ENCODE measurements at places on chromosomes 16 and 17.
A peak's percentile ranks its signal among the peaks of the same experiment; 100 is the strongest.

DNA sequence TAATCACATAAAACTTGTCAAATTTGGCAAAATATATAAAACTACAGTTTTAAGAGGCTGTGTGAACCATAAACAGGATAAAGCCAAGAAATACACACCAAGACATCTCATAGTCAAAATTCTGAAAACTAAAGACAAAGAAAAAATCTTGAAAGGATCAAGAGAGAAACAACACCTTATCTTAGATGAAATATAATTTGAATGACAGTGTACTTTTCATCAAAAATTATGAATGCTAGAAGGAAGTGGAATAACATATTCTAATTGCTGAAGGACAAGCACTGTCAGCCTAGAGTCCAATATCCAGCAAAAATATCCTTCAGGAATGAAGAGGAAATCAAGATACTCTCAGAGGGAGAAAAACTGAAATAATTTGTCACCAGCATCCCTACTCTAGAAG, 37.2 kb downstream of the PIK3R5 start:
- no peak for DNase-seq

DNA sequence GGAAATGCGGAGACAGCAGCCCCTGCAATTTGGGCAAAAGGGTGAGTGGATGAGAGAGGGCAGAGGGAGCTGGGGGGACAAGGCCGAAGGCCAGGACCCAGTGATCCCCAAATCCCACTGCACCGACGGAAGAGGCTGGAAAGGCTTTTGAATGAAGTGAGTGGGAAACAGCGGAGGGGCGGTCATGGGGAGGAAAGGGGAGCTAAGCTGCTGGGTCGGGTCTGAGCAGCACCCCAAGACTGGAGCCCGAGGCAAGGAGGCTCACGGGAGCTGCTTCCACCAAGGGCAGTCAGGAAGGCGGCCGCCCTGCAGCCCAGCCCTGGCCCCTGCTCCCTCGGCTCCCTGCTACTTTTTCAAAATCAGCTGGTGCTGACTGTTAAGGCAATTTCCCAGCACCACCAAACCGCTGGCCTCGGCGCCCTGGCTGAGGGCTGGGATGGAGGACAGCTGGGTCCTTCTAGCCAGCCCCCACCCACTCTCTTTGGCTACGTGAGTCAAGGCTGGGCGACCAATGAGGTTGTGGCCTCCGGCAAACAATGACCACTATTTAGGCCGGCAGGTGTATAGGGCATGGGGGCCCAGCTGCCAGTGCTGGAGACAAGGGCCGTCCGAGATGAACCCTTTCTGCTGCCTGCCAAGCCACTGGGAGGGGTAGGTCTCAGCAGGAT, 507 bp downstream of the SERPINF1 start:
- no peak for DNase-seq

DNA sequence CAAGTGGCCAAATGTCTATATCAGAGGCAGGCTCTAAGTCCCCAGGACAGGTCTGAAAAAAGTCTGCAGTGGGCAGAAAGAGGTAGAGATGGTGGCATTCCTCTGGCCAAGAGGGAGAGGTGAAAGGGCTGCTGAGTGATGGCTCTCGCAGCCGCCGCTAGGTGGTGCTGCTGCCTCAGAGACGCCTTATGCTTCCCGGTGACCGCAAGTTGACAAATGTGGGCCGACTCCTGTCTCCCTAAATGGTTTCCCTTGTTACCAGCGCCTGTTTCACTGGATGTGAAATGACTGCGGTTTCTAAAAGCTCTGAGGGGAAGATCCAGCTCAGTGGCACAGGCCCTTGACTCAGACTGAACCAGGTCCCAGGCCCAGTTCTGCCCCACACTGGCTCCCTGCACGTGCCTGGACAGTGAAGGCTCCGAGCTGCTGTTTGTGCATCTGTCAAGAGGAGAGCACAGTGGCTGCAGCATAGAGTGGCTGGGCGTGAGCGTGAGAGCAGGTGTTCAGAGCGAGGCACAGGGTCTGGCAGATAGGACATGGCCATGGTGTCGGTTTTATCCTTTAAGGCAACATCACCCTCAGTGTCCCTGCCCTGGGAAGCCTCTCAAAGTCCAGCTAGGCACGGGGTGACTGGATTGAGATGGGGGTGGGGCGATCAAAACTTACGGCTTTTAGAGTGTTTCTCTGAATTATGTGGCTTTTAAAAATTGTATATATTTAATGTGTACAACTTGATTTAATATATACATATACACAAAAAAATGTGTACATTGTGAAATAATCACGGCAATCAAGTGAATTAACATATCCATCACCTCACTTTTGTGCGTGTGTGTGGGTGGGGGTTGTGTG, 19.9 kb downstream of the CLEC16A start:
- peak; percentile 83 for DNase-seq

DNA sequence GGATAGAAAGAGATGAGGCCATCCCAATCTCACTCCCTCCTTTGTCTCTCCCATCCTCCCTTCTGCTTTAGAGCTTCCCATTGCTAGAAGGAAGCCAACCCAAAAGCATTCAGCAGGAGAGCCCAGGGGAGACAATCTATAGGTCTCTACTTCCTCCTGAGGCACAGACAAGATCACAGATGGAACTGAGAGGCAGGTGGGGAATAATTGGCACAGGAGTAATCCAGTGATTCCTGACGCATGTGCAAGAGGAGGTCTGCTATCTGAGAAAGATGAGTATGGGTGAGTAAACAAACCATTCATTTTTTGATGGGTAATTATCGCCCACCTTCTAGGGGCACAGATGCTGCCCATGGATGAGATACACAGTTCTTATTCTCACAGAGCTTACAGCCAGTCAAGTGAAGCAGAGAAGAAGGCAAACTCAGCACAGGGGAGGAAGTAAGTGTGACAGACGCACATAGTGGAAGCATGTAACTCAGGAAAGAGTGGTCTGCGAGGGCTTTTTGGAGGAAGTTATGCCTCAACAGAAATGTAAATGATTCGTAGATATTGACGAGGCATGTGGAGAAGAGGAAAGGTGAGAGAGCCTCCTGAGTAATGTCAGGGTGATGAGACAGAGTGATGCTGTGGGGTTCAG, 88.9 kb upstream of the HLF start:
- DNase-seq: no peak

DNA sequence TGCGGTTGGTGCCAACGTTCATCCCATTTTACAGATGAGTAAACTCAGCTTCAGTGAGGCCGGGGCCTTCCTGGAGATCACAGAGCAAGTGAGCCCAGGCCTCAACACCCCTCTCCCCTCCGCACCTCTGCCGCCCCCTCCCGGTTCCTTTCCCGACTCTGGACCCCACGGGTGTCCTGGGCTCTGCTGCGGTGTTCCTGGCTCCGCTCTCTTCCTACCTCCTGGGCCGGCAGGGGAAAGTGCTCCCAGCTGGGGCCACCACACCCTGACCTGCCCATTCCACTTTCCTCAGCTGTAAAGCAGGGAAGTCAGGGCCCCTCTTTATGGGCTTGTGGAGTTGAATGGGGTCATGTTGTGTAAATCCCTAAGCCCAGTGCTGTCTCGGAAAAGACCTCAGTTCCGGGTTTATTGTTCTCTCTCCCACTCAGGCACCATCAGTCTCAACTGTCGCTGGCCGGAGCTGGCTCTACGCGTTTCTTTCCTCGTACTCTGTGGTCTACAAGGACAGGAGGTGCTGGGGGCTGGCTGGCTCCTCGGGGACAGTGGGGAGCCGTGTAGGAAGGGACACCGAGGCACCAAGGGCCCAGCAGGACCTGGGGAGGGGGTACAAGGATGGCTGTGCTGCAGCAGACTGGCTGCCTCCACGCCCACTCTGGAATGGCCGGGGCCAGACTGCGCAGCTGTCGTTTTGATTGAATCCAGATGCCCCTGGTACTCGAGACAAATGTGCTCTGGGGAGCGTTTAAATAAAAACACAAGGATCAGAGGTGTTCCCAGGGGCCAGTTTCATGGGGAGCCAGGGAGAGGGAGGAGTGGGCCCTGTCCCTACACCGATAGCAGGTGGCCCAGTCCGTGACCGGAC, 21.7 kb upstream of the ACSF3 start:
- DNase-seq: no peak

- DNase-seq: no peak
Observed at GRCh38 chr17:82545071-82545462, 25.5 kb downstream of the FOXK2 start.

- no peak for DNase-seq
Observed at GRCh38 chr17:7640783-7641182, 9.9 kb upstream of the ATP1B2 start.

DNA sequence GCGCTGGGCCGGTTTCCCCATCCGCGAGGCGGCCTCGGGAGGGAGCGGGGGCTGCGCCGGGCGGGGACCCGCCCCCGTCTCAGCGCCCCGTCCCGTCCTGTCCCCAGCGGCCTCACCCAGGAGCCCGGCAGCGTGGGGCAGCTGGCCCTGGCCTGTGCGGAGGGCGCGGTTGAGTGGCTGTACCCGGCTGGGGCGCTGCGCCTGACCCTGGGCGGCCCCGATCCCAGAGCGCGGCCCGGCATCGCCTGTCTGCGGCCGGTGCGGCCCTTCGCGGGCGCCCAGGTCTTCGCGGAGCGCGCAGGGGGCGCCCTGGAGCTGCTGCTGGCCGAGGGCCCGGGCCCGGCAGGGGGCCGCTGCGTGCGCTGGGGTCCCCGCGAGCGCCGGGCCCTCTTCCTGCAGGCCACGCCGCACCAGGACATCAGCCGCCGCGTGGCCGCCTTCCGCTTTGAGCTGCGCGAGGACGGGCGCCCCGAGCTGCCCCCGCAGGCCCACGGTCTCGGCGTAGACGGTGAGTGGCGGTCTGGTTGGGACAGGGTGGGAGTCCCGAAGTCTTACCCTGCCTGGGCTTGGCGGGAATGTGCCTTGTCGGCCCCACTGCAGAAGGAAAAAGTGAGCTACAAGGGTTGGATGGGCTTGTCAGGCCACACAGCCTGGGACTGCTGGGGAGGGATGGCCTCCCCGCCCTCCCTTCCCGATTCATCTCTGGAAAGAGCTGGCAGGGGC, 720 bp downstream of the METRN start:
- DNase-seq: no peak

DNA sequence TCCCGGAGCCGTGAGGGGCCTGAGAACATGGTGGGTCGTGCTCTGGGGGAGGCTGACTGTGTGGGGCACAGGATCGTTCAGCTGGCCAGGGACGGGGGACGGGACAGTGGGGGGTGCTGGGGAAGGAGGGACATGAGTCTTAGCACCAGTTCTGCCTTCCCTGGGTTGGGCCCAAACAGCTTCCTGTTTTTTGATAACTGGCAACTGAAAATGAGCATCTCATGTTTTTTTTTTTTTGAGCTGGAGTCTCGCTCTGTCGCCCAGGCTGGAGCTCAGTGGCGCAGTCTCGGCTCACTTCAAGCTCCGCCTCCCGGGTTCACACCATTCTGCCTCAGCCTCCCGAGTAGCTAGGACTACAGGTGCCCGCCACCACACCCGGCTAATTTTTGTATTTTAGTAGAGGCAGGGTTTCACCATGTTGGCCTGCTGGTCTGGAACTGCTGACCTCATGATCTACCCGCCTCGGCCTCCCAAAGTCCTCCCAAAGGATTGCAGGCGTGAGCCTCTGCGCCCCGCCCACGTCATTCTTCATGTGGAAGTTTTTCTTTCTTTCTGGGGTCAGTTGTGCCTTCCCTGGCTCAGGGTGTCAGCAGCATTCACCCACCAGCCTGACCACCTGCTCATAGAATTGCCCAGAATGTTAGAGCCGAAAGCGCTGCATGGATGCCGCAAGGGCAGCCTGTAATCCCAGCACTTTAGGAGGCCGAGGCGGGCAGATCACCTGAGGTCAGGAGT, 6.4 kb downstream of the ASPSCR1 start:
- DNase-seq: no peak

GRCh38 chr17:82947051-82947991, 107.5 kb upstream of the ZNF750 start:
- DNase-seq: peak; percentile 10

GRCh38 chr16:17194190-17194780, 276.5 kb downstream of the XYLT1 start:
- peak; percentile 67 for DNase-seq

DNA sequence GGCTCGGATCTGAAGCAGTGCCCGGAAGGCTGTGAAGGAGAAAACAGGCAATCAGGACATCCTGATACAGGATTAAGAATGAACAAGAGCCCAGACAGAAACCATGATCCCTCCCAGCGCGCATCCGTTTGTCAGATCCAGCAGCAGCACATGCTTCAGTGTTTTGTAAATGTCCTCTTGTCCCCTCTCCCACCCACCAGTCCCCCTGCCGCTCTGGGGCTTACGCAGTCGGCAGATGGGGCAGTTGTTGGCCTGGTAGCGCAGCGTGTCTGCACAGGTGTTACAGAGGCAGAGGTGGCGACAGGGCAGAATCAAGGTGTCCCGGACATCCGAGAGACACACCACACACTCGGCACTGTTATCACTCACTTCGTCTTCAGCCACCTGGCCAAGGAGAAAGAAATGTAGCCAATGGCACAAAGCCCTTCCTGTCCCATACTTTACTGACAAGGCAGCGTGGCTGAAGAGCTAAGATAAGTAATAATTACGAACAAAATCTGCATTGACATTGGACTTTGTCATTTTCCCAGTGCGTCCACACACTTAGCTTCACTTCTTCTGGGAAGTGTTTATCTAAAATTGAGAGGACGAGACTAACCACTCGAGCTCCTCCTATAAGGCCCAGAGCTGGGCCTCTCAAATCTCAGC, 20.7 kb upstream of the FOXJ1 start:
- DNase-seq: no peak

GRCh38 chr16:74742051-74742481, 32.6 kb downstream of the FA2H start:
- no peak for DNase-seq

- no peak for DNase-seq
Observed at GRCh38 chr16:22727285-22728166, 86.4 kb upstream of the HS3ST2 start.

DNA sequence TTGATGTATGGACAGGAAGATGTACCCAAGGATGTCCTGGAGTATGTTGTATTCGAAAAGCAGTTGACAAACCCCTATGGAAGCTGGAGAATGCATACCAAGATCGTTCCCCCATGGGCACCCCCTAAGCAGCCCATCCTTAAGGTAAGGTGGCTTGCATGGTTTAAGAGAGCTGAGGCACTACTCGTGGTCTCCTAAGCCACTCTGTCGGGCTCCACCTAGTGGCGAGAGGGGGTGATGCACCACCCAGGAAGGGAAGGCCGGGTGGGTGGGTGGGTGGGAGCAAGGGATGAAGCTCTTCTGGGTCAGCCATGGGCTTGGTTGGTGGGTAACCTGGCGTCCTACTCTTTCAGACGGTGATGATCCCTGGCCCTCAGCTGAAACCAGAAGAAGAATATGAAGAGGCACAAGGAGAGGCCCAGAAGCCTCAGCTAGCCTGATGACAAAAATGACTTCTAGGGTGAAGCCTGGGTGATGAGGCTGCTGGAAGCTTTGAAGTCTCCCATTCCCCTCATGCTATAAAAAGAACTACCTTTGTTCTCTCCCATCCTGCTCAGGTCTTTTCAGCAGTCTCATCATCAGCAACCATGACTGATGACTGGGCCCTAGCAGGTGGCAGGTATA, 21.5 kb downstream of the GPR179 start:
- peak; percentile 76 for DNase-seq

Data from activated CD8-positive, alpha-beta memory T cell treated with anti-CD3 and anti-CD28 coated beads, Interleukin-2, amount 50 U/mL, for 4 hours (primary cell).